CD4-positive, alpha-beta T cell treated with Interleukin-4 for 1 hour (primary cell): ENCODE measurements at places on chromosomes 7 and 10.
A peak's percentile ranks its signal among the peaks of the same experiment; 100 is the strongest.

GRCh38 chr10:24483701-24484100, 240.0 kb downstream of the ARHGAP21 start:
- DNase-seq = no peak

- DNase-seq = no peak
Observed at GRCh38 chr10:130652544-130652943, 516.4 kb downstream of the GLRX3 start.

DNA sequence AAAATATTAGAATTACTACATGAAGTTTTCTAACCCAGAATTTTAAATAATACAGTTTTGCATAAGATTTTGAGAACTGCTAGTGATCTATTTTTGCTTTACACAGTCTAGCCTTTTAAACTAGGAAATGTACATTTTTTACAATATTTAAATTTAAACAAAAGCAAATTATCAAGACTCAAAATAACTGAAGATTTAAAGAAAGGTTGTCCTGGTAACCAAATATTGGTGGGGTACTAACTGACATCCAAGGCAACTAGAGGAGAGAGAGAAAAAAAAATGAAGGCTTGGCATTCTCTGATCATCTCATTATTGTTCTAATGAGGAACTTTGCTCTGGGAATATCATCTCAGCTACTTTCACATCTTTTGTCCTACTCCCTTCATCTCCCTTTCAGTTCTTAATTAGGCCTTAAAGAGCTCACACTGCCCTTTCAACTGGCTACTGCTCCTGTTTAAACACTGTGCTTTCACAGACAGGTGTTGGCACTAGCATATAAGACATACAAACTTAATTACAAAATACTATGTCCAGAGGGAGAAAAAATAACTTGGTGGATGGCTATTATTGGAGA, 33.7 kb downstream of the RAB11FIP2 start:
- no peak for DNase-seq

- no peak for DNase-seq
Observed at GRCh38 chr7:150753239-150753638, 16.0 kb downstream of the GIMAP5 start.

DNA sequence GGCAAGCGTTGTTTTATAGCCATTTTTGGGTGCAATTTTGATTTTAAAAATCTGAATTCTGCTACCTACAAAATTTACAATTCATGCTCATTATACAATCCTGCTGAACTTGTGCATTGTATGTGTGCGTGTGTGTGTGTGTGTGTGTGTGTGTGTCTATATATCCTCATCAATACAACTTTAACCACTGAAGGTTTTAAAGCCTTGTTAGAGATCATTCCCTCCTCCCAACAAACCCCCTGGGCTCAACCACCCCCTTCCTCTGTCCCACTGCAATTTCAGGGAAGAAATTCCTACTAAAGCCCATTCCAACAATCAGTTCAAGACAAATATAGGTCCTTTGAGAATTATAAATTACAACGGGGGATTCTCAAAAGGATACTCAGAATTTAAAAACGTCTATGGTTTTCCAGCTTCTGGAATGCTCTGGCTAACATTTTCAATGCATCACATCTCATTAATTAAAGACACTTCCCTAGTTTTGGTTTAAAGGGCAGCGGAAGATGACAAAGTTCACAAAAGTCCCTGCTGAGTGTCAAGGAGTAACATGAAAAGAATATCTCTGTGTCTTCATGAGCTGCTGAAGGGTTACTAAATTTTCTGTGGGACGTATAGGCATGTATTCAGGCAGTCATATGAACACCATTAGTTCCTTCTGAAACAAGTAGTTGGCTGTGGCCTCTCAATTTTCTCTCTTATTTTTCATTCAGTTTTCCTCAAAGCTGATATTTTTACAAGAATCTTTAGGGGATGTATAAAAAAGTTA, 889 bp upstream of the SEMA3A start:
- DNase-seq = no peak

- peak; percentile 86 for DNase-seq
Observed at GRCh38 chr10:12448729-12449391, 99.5 kb downstream of the CAMK1D start.

- no peak for DNase-seq
Observed at GRCh38 chr10:132402781-132403241, 5.8 kb downstream of the PWWP2B start.

GRCh38 chr7:48734695-48735406, 189.5 kb upstream of the CDC14C start:
- no peak for DNase-seq

DNA sequence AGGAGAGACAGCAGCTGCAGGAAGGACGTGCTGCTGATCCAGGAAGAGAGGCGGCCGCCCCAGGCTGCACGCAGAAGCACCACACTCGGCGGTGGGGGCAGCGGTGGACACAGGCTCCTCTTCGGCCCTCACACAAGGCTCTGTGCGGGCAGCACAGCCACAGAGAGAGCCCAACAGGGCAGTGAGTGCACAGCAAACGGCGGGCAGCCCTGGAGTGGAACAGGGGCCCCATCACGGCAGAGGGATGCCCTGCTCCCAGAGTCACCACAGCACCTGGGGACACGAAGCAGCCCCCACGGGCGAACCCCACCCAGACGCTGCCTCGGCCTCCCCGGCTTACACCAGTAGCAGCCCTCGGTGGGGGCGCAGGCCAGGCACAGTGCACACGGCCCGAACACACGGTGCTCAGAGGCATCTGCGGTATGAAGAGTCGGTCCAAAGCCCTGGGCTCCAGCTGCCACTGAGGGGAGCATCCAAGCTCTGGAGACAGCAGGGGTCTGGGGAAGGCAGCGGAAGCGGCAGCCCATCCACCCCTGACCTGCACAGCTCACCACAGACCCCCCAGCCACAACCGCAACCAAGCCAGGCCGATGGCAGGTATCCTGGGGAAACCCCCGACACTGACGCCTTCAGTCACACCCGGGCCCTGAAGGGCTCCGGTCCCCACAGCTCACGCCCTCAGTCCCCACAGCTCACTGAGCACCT, 16.8 kb downstream of the NUDT1 start:
- DNase-seq = peak; percentile 51

GRCh38 chr10:61779950-61780659, 117.4 kb downstream of the CABCOCO1 start:
- DNase-seq = no peak

DNA sequence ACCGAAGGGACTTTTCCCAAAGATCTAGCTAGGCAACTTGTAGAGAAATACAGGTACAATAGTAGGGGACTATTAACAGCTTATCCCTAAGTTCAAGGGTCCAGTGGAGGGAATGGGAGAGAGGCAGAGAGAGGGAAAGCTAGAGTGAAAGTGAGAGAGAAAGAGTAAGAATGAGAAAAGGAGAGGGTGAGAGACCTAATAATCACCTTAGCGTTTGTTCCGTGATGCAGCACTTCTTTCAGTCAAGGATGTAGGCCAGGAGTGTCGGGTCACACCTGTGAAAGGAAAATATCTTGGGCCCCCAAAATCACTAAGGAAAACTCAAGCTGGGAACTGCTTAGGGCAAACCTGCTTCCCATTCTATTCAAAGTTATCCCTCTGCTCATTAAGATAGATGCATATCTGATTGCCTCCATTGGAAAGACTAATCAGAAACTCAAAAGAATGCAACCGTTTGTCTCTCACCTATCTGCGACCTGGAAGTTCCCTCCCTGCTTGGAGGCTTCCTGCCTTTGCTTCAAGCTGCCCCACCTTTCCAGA, 75.2 kb downstream of the ST8SIA6 start:
- no peak for DNase-seq

- no peak for DNase-seq
Observed at GRCh38 chr7:31788445-31788844, 101.4 kb downstream of the PPP1R17 start.

- no peak for DNase-seq
Observed at GRCh38 chr7:42991913-42992591, 59.9 kb downstream of the MRPL32 start.

DNA sequence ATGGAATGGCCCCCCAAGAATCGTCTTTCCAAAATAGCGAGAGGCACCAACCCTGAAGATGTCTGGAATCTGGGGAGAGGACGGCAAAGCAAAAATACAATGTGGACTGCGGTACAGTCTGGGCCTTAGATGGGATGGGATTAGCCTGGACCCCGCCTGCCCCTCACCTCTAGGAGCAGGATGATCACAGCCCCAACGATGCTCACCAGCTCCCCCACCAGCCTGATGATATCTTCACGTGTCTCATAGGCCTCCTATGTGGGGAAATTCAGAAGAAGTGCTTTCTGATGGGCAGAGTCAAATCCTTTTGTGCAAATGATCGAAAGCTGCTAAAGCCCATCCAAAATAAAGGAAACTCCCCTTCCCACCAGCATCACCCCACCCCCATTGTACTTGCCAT, 18.2 kb downstream of the TRPV5 start:
- no peak for DNase-seq

DNA sequence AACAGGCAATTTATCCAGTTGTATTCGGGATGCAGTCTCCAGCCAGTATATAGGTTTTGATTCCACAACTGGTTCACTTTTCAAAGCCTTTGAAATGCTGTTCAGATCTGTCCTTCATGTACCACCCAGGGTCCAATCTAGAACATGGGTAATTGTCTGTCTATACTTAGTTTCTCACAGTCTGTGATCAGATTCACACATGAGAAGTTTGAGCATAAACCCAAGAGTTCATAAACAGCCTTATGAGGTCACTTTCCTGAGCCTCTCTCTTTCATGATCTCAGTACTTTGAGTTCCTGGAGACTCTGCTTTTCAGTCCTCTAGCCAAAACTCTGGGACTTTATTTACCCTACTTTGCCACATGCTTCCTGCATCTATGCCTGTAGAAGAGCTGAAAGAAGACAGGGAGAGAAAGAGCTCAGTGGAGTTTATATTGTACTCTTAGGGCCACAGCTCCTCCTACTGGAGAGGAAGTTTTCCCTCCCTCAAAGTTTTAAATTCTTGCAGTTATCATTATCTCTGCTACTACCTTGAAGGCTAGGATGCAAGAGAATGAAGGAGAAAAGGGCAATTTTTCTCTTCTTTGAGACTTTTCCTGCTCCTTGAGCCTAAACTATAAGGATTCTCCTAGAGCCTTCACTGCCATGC, 172.0 kb downstream of the ZEB1 start:
- DNase-seq = peak; percentile 49

DNA sequence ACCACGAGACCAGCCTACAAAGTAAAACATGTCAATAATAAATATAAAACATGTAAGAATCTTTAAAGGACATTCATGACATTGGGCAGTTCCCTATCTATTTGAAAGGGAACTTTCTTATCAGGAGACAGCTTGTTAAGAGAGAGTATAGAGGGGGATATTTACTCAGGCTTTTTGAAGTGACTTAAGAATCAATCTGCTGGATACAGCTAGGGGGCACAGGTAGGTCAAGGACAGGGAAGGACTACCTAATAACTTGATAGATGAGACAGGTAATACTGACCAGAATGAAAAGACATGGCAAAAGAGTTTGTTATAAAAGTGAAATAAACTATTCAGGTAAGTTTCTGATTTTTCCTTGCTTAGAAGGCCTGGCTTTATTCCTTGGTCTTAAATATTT, 21.8 kb upstream of the LRRD1 start:
- DNase-seq = no peak

GRCh38 chr10:99329304-99329553, at the start of gene CNNM1:
CNNM1 (plus strand) TSS chr10:99329356; CDS start chr10:99329388, 32 bp downstream.
- DNase-seq = no peak

DNA sequence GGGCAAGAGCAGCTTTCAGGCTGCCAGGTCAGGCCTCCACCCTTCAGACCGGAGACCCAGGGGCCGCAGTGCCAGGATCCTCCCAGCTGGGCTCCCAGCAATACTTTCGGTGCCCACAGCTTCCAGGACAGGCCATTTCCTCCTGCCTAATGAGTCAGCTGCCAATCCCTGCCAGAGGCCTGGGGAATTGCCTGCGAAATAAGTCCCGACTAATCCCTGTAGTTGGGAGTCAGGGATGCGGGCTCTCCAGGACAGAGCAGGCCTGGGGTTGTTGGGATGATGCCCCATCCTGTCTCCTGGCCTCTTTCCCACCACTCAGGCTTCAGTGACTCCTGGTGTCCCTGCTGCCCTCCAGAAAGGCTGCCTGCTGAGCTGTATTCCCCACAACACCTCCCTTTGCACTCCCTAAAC, 143.5 kb upstream of the UNC5B start:
- DNase-seq = no peak

- DNase-seq = peak; percentile 35
Observed at GRCh38 chr10:68897336-68897741, 3.8 kb upstream of the DDX50 start.

DNA sequence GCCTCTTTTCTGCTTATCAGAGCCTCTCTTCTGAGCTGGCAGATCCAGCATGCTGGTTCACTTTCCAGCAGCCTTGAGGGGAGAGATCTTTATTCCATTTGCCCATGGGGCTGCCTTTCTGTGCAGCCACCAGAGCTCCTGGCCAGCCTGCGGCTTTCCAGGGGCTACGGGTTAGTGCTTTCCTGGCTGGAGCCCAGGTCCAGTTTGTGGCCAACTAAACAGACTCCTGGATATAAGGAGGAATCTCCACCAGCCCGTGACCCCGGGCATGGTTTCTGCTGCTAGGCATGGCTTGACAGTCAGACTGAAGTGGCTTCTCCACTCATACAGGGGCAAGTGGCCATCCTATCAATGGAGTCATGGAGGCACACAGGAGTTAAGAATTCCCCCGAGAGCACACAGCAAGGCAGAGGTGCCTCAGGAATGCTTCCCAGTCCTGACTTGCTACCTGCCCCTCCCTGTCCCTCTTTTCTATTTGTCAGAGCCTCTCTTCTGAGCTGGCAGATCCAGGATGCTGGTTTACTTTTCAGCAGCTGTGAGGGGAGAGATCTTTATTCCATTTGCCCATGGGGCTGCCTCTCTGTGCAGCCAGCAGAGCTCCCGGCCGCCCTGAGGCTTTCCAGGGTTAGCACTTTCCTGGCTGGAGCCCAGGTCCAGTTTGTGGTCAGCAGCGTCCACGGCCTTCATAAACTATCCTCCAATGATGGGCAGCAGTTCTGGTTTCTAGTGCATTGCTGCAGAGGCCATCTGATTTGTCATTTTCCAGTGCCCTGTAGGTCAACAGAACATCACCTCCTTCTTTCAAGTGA, 35.9 kb downstream of the TSPAN15 start:
- no peak for DNase-seq

DNA sequence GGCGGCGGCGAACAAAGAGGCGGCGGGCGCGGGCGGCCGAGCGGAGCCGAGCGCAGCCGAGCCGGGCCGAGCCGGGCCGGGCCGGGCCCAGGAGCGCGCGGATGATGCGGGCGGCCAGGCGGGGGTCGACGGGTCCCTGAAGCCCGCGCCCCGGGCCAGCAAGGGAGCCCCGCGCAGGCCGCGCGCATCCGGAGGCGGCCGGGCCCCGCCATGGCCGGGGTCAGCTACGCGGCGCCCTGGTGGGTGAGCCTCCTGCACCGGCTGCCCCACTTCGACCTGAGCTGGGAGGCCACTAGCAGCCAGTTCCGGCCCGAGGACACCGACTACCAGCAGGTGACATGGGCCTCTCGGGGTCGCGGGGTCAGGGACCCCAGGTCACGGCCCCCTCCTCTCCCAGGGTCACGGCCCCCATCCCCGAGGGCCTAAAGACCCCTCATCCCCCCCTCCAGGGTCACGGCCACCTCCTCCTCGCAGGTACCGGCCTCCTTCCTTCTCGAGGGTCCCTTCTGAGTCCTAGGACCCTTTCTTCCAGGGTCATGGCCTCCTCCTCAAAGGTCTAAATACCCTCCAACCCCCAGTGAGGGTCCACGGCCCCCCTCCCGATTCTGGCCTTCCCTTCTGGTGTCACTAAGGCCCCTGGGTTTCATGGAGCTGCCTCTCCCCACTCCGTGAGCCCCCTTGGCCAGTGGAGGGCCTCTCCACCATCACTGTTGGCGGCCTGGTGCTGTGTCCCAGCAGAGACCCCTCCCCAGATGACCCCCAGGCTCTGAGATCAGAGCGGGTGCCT, at the start of gene TTYH3:
TTYH3 (plus strand) TSS at position 41 of the 787 bp plus-strand sequence; CDS start at position 211, 170 bp downstream.
- no peak for DNase-seq
